Left forelimb (tissue), 1 donor: ENCODE measurements at places on chromosomes 16 and 17.

- DNase-seq = no peak
Observed at GRCh38 chr16:13866073-13866472, 53.9 kb upstream of the ERCC4 start.

DNA sequence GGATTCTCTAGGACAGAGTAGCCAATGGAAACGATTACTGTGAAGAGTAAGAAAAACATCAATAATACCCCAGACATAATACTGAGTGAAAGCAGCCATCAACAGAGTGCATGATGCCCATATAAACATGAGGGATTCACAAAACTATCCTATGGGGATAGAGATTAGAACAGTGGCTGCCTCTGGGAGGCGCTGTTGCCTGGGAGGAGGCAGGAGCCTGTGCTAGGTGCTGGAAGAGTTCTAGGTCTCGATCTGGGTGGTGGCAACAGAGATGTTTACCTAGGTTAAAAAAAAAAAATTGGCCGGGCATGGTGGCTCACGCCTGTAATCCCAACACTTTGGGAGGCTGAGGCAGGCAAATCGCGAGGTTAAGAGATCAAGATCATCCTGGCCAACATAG, 7.9 kb downstream of the FA2H start:
- DNase-seq = no peak

DNA sequence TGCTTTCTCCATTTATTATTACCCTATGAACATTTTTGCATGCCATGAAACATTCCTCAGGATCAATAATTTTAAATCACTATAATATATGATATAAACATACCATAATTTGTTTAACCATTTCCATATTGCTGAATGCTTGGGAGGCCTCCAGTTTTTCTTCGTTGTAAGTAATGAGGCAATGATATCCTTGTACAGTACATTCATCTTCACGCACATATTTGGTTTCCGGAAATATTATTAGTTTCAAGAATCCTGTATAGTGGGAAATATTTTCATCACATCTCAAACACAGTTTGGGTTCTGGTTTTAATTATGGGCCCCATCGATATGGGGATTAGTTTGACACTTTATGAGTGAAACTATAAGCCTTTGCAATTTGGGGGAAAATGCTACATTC, 135.4 kb downstream of the HS3ST3B1 start:
- no peak for DNase-seq

DNA sequence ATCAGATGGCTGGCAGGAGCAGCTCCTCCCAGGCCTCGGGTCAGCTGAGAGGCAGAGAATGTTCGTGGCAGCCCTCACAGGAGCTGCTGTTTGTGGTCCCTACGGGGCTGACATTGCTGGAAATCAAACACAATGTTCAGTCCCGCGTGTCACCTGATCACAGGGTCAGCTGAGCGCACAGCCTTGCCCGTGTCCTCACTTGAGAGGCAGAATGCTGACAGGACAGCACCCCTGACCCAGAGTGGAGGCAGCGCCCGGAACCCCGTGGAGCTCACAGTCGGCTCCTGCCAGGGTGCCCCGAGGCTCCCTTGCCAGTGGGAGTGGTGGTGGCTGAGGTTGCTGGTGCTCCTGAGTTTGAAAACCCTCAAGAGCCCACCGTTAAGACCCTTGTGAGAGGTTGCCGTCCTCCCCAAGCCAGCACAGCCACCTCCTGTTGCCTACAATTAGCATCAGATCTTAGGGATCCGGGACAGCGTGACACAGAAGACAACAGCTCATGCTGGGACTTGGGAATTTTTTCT, 3.6 kb upstream of the CHMP6 start:
- DNase-seq = no peak

DNA sequence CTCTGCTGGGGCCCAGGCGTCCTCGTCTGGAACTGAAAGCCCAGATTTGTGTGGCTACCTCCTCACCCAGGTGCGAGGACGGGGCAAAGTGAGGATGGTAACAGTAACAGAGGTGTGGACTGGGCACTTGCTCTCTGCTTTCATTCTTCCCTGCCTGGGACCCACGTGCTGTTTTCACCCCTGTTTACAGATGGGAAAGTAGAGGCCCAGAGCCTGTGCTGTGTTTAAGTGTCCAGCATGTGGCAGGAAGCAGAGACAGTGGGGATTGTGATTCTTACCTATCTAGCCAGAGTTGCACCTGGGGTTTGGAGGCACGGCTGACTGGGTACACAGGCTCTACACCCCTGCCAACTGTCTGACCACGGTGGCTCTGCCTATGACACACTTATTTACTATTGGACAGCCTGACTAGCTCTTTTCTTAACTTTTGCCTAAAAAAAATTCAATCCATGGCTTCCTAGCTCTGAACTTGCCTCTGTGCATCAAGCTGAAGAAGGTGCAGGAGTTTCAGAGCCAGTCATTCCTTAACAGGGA, 155.4 kb downstream of the CLEC16A start:
- DNase-seq = no peak
